ENCODE measurements at places on chromosomes 12 and 14.

DNA sequence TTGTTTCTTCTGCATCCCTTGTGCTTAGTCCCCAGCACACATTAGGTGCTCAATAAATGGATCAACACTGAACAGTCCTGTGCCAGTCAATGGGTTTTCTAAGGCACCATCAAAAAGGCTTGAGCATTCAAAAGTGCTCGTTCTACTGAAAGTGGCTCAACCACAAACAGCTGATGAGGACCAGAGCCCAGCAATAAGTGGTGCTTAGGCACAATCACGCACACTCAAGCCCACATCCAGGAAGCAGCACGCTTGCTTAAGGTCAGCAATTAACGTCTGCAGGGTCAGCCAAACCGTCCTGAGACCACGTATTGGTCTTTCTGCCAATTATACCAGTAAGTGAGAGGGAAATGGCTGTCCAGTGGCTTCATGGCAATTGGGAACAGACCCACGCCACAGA, 56.5 kb downstream of the PRIMA1 start:
- no peak for DNase-seq

DNA sequence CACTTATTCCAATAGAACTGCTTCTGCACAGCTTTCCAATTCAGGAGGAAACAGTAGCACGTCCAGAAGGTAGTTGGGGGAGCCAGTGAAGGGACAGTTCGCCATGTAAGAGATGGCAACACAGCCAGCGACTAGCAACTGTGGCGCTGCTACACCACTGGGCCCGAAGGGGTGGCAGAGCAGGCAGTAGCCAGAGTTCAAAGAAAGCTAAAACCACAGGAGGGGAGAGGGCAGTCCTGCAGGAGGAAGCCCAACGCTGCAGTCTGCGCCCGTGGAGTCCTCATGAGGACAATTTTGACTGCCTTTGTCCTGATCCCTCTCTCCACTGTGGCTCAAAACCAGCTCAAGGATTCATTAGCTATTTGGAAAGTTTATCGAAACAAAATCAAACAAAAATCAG, 591.2 kb downstream of the VRK1 start:
- DNase-seq: no peak

DNA sequence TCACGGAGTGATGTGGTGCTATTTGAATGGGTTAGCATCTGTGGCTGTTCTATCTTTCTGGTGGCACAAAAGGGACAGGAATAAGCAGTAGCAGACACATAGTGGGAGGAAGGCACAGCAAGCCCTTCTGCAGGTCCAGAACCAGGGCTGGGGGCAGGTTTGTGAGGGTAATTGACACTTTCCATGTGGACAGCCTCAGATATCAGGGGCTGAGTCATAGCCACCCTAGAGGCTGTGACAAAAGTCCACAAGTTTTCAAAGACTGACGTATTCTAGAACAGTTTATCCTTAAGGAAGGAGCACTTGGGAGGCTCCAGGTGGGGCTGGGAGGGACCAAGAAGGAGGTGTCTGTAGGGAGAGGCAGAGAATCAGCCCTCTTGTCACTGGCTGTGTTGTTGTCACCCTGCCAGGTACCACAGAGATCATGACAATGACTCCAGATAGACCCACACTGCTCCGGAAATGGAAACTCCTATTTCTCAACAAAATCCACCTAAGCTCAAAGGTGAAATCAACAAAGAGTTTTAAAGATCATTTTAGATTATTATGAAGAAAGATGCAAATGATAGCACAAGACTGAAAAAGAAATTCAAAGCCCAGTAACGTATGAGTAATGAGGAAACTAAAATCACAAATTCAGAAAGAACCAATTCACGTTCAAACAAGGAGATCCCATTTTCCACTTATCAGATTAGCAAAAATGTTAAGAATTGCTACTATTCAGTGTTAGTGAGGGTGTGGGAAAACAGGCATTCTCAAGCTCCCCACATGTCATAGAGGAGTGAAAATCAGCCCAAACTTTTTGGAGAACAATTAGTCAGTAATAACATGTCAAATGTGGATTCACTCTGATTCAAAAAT, 48.3 kb downstream of the NFKBIA start:
- DNase-seq: no peak

GRCh38 chr12:1639538-1639937, 10.5 kb downstream of the WNT5B start:
- no peak for DNase-seq

- no peak for DNase-seq
Measured at GRCh38 chr14:105178868-105179140, 2.3 kb downstream of the NUDT14 start.

- no peak for DNase-seq
Measured at GRCh38 chr14:99648027-99648784, 3.3 kb downstream of the HHIPL1 start.

DNA sequence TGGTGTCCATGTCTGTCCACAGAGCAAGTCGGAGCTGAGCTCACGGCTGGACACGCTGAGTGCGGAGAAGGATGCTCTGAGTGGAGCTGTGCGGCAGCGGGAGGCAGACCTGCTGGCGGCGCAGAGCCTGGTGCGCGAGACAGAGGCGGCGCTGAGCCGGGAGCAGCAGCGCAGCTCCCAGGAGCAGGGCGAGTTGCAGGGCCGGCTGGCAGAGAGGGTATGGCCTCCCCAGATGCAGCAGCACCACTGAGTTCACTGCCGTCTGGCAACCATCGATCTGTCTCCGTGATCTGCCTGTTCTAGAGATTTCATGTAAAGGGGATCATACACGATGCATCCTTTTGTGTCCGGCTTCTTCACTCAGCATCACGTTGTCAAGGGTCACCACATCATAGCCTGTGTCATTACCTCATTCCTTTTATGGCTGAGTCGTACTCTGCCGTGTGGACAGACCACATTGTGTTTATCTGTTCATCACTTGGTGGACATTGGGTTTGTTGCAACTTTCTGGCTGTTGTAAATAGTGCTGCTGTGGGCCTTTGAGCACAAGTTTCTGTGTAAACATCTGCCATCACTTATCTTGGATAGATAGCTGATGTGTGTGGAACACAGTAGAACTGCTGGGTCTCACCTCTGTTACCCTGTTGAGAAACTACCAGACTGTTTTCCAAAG, 21.9 kb downstream of the HIP1R start:
- DNase-seq: no peak

DNA sequence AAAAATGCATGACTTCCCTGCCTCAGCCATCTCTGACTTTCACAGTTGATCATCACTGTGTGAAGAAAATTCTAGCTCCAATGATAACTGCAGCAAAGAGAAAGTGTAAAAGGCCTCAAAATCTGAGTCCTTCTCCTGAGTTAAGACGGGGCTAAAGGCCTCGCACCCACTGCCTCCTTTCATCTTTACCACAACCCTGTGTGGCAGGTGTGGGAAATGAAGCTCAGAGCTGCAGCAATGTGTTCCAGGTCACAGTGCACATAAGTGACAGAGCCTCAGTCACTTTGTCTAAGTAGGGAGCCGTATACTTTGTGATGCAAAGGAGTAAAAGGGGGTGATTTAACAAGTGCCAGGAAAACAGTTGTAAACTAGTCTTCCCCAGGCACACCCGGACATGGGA, 144.7 kb upstream of the TMCC3 start:
- no peak for DNase-seq

DNA sequence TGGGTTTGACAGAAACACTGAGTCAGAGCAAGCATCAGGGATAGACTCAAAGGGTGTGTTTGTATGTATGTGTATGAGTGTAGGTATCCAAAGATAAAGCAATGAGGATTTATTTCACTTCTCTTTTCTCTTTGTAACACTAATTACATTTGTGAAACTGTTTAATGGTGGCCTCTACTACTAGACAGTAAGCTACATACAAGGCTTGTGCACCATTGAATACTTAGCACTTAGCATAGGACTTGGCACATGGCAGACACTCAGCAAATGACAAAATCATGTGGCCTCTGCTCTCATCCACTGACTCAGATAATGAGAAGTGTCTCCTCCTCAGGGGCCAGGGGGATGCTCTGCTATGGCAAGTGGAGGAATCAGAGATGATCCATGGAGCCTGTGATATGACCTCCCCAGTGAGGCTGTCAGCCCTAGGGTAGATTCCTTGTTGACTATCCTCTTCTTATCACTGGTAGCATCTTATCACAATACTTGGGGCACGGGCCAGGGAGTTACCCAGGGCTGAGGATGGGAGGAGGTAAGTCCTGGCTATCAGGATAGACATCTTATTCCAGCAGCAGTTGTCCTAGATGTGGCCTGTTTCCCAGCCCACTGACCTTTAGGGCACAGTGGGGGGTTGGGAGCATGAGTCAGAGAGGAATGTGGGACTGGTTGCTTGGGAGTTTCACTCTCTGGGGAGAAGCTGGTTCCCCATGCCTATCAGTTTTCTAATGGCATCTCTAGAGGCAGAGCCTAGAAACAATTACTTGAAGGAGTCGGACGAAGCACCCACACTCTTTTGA, 71.2 kb upstream of the HOXC13 start:
- no peak for DNase-seq

GRCh38 chr12:11486623-11487444, 91.5 kb upstream of the PRB2 start:
- DNase-seq: peak; percentile 87

DNA sequence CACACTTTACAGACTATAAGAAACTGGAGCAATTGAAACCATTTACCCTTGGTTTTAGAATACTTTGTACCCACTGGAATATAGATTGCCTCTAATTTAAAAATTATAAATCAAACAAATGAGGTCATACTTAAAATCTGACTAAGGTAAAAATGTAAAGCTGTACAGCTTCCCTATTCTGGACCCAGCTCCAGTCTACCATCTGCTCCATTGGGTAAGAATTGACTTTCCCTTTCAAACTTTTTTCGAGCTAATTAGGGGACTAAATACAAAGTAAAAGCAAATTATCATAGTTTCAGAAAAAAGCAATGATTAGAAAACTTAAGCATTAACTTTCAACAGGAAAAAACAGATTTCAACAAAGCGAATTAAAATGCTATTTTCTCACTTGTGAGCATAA, 4.3 kb downstream of the KRR1 start:
- DNase-seq: no peak

DNA sequence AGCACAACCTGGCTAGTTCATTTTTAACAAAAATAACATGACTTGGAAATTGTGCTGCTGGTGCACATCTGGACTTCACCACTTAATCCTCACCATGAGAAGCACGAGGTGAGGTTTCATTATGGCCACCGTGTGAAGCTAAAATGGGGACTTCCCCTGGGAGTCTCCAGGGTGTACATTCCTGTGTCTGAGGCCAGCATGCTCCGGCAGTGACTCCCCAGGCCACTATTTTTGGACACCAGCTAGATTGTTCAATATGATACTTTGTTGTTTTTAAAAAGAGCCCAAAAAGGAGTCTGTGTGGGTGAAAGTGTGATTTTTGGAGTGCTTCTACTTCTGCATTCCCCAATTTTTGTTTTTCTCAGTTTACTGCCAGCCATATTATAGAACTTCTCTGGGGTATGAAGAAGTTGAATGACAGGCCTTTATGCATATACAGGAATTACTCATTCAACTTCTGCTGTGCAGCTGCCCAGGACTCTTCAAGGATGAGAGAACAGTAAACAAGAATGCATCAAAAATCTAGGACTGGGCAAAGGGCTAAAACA, 16.9 kb upstream of the AICDA start:
- DNase-seq: no peak

DNA sequence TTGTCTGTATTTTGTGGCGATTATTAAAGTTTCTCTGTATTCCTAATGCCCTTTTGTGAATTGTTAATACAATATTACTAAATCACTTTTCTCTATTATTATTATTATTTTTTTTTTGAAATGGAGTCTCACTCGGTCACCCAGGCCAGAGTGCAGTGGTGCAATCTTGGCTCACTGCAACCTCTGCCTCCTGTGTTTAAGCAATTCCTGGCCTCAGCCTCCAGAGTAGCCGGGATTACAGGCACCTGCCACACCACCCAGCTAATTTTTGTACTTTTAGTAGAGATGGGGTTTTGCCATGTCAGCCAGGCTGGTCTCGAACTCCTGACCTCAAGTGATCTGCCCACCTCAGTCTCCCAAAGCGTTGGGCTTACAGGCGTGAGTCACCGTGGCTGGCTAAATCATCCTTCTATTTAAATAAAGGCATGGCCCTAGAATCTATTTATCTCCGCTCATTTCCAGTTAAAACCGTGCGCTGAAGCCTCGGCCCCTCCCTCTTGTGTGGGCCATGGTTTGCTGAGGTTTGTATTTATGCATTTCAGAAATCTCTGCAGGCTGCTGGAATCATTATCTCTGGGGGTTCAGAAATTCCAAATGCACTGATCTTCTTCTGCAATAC, 1136.4 kb upstream of the TMEM132C start:
- no peak for DNase-seq

- no peak for DNase-seq
Measured at GRCh38 chr14:85535991-85536832, 6.3 kb downstream of the FLRT2 start.

- no peak for DNase-seq
Measured at GRCh38 chr14:32074887-32075572, 2.1 kb upstream of the ARHGAP5 start.

- no peak for DNase-seq
Measured at GRCh38 chr14:92287987-92288386, 35.0 kb upstream of the SLC24A4 start.

GRCh38 chr14:32620724-32621123, 291.6 kb downstream of the AKAP6 start:
- no peak for DNase-seq

DNA sequence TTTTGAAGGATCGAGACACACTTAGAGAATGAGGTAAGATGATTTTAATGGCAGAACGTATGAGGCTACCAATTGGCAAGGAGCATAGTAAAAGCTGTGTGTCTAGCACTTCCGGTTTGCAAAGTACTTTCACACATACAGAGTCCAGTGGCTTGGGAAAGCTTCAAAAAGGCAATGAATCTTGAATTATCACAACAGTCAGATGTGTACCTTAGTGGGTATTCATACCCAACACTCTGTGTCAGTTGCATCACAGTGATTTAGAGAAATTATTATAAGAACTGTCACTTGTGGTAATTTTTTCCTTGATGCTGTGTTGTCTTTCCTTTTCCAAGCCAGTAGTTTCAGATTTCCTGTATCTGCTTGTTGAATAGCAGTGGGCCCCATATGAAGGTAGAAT, 424.1 kb downstream of the PCNX1 start:
- no peak for DNase-seq

DNA sequence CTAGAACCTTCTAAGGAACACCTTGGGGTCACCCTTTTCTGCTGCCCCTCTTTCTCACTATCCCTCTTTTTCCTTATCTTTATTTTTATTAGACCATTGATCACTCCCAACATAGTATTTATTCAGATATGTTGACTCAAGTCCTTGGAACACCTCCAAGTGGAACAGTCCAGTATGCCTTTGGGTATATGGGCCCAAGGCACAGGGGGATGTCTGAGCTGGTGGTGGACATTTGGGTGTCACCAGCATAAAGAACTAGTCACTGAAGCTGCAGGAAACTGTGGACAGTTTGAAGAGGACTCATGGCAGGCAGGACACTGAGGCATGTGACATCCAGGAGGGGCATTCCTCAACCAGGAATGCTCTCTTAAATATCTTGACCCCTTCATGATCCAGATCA, 105.6 kb downstream of the VEZT start:
- DNase-seq: no peak

- no peak for DNase-seq
Measured at GRCh38 chr12:81284137-81284536, 206.3 kb downstream of the ACSS3 start.

DNA sequence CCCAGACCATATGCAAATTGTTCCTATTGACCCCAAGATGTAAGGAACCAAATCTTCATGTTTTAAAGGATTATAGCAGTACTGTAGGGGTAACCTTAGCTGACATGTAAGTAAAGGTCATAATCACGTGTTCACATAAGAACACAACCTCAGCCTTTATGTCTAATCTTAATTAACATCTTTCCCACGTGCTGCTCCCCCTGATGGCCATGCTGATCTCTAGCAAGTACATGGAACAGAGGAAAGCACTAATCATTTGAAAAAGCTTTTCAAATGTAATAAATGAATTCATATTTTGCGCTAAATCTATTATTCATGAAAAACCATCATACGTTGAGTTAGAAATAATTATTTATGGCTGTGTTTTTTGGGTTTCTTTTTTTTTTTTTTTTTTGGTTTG, 30.5 kb upstream of the ITPR2 start:
- no peak for DNase-seq
